ENCODE measurements at places on chromosomes 2 and 18.
A peak's percentile ranks its signal among the peaks of the same experiment; 100 is the strongest.

- DNase-seq = peak; percentile 64
Observed at GRCh38 chr2:231181860-231182512, 16.4 kb upstream of the ARMC9 start.

GRCh38 chr2:120540719-120541552 lies 194.7 kb upstream of the GLI2 start:
- no peak for DNase-seq

DNA sequence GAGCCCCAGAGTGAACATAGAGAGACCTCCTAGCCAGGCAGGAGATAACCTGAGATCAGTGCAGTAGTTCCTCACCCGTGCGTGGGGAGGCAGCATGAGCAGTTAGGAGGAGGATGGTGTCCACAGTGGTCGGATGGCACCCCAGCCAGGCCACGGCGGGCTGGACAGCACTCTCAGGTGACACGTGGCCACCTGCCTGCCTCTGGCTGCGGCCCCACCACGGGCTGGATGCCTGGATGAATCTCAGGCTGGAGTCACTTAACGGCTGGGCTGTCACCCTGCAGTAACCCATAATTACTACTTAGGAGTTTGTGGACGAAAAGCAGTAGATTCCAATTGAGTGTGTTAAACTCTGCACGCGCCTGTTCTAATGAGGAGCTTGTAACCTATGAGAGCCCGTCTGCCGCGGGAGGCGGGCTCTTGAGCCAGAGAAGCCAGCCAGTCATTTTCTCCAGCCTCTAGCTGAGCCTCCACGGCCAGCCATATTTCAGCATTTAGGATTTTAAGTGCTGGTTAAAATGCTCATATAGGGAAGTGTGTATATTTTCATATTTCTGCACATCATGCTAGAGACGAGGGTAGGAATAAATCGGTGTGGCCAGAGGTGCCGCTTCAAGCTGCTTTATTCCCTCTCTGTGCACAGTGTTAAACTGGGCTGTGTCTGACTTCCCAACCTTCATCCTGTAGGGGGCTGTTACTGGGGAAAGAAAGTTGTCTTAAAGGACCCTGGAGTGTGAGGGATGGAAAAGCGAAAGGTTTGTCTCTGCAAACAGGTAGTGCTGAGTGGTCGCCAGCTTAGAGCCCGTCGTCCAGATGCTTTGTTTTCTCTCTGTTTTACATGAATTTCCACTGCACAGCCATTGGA lies 144.0 kb downstream of the GLI2 start:
- DNase-seq = no peak

GRCh38 chr2:232857158-232857563 lies 12.9 kb upstream of the SNORC start:
- peak; percentile 86 for DNase-seq

- DNase-seq = no peak
Observed at GRCh38 chr2:205169464-205169863, 512.8 kb upstream of the NRP2 start.
